ENCODE measurements at places on chromosomes 3 and 15.

GRCh38 chr3:173709026-173709425 is 311.5 kb downstream of the NLGN1 start:
- no peak for DNase-seq

- no peak for DNase-seq
These were observed 88.0 kb downstream of the PEX5L start for GRCh38 chr3:179948740-179949139.

DNA sequence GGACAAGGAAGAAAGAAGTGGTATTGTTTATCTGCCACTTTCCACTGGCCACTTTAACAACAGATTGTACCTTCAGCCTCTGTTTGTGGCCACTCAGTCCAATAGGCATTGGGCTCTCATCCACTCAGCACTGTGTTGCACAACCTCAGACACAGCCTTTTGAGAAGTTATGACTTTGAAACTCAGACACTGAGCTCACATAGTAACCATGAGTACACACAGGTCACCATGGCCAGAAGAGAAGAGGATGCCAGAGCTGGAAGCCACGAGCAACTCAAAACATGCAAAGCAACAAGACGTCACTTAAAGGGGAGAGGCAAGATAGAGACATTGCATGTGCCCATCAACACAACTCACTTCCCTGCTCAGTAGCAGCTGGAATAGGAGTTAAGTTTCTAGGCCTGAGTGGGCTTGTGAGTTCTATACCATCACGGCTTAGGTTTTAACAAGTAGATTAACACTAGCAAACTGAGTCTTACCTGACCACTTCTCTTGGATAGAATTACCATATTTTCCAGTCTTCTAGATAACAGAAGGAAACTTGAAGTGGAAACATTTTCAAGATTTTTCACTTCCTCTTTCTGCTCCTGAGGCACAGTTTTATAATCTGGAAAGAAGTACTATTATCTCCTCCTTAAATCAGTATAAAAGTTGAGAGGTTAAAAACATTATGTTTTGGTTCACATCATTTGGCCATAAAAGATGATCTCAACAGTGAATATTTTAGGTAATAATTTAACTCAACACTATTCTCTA is 103.5 kb downstream of the IMPG2 start:
- DNase-seq = no peak

DNA sequence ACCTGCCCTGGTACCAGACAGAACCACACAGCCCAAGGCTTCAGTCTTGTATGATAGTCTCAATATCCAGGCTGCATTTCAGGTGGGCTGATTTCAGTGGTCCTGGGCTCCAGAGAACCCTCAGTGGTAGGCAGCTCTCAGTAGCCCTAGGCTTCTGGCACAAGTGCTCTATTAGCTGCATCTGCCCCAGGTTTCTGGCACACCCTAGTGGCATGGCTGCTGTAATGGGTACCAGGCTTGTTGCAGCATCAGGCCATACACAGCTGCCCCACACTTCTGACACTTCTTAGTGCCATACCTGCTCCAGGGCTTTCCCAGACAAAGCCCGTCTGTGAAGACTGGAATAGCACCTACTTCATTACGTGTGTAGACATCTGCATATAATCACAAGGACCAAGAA is 1062.2 kb upstream of the EPHA6 start:
- no peak for DNase-seq

DNA sequence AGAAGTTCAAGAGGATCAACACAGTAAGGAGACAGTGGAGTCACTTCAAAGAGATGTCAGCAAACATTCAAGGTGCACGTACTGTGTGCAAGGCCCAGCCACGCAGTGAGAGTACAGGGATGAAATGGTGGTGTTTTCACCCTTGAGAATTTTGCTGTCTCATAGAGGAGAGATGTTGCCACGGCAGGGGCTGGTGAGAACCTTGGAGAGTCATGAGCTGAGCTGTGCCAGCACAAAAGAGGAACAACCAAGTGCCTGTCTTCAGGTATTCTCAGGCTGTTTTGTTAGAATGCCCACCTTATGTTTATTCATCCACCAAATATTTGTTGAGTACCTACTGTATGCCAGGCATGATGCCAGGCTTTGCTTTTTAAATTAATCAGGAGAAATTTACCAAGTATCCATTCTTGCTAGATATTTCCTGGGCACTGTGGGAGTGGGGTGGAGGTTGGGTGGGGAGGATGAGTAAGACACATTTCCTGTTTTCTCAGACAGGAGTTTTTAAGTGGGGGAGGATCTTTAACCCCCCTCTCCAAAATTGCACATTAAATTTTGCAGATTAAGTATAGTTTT is 72.6 kb downstream of the SLC6A11 start:
- no peak for DNase-seq

DNA sequence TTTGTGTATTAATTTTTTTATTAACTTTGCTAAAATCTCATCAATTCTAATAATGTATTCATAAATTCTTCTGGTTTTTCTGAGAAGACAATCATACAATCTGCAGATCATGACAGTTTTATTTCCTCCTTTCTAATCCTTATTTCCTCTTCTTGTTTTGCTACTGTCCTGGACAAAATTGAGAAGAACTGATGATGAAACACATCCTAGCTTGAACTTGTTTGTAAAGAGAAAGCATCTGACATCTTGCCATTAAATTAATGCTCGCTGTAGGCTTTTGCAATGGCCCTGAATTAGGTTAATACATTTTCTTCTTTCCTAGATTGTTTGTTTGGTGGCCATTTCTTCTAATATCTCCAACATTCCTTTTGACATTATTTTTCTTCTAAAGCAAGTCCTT is 110.9 kb upstream of the TPM1 start:
- no peak for DNase-seq

DNA sequence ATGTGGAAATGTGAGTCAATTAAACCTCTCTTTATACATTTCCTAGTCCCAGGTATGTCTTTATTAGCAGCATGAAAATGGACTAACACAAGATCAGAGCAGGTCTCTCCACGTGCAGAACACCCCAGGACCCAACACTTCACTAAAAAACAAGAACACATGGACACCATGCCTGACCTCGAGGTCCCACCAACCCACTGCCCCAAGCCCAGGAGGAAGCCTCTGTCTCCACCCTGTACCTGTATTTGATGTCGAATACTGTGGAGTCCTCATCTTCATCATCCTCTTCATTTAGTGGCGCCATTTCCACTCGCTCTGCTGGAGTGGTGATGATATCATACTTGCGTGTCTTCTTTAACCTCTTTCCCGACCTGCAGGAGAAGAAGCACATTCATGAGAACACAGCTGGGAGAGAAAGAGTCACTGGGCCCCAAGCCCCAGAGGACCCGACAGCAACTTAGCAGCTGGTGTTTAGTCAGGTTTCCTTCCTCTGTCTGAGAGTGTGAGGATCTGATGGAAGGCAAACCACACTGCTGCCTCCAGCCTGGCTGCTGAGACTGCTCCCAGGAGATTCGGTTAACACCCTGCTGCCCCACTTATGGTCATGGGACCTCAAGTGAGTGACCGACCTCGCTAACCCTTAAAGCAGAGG is 25.5 kb downstream of the FAM174B start:
- DNase-seq = no peak

- no peak for DNase-seq
These were observed 309.8 kb downstream of the OXSM start for GRCh38 chr3:26099692-26100091.

GRCh38 chr3:48409291-48410201 is 20.3 kb downstream of the PLXNB1 start:
- DNase-seq = no peak

DNA sequence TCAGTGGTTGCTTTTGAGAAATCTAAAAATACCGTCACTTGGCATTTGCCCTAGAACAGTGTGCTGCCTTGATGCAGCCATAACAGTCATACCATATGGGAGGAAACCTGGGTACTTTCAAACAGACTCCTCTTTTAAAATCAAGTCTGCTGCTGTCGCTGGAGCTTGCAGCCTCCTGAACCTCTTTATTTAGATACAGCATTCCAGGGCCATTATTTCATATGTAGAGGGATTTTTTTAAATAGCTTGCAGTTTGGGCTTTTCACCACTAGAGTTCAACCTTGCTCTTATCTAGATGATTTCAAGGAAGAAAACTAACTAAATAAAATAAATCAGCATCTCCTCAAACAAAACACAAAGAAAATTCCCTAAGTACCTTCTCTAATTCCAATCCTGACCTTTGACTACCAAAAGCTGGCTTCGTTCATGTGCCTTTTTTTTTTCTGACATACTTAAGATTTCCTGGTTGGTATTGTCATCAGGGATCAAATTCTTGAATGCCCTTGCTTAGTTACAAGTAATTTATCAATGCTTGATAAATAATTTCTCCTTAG is 111.6 kb downstream of the KBTBD8 start:
- peak; percentile 17 for DNase-seq

DNA sequence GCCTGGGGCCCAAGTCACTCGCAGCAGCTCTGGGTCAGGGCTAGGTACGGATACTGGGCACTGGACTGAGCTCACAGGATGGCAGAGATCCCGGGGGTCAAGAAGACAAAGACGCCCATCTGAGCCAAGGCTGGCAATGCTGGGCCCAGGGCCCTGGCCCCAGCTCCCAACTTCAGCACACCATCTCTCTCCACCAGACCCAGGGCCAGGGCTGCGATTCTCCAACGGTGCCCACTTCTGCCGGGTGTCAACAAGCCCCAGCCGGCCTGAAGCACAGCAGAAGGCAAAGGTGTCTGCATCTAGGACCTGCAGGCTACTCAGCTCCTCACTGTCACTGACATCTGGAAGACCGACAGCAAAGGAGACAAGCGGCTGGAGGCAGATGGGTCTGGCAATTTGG is 8.6 kb downstream of the WDR73 start:
- no peak for DNase-seq

DNA sequence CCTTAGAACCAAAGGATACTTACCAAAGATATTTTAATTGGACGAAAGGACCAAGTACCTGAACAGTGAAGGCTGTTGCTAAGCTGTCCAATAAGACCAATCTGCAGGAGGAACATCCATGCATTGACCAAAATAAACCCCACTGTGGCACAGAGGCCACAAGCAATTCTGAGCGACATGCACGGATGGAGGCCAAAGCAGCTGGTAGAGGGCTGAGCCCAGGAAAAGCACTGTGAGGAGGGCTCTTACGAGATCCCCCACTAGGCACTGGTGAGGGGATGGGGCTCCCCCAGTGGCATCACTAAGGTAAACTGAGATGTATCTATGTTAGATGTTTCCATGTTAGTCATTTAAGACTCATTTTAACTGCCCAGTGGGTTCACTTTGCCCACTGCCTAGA is 720.2 kb upstream of the LMCD1 start:
- DNase-seq = no peak

GRCh38 chr15:78637776-78638435 is 3.1 kb downstream of the CHRNB4 start:
- DNase-seq = no peak

DNA sequence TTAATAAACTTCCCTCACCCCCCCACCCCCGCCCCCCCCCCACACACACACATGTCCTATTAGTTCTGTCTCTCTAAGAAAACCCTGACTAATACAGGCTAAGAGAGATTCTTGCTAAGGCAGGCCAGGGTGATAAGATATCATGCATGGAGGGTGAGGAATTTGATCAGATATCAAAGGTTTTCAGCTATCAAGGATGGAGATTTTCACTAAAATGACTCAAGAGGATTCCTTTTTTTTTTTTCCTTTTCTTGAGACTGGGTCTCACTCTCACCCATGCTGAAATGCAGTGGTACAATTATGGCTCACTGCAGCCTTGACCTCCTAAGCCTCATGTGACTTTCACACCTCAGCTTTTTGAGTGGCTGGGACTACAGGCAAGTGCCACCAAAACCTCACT is 14.9 kb upstream of the SENP7 start:
- DNase-seq = no peak

- DNase-seq = no peak
These were observed 1.8 kb downstream of the CLDN18 start for GRCh38 chr3:138011722-138012121.

DNA sequence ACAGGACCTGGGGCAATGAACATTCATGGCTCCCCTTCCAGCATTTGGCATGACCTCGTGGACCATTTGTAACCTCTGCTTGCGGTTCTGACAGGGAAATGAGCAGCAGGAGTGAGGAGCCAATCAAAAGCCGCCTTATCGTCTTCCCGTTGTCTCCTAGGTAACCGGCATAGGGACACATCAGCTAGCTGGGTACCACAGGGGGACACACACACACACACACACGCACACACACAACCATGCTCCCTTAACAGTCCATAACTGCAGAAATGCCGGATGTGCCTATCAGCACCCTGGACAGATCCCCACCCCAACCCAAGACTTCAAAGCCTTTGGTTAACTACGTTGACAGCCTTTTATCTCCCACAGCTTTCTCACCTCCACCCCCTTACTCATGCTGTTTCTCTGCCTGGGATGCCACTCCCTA is 53.4 kb upstream of the CCDC174 start:
- peak; percentile 29 for DNase-seq

- DNase-seq = no peak
These were observed 28.3 kb upstream of the HERC1 start for GRCh38 chr15:63861946-63862517.

- no peak for DNase-seq
These were observed 22.4 kb upstream of the ABHD10 start for GRCh38 chr3:111956449-111956848.

DNA sequence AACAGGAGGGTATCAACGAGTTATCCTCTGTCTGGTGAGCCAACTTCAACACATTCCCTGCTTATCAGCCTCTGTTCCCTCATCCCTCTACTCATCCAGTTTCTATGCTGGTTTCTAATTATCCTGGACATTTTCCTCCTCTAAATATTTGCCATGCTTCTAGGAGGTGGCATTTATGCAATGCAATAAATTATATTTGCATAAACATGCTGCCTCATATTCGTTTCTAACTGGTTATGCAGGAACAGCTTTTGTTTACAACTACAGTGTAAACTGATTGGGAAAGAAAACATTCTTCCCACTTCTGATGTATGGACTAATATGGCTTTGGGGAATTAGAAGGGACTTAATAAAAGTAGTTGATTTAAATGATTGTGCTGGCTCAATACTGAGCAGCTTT is 122.3 kb downstream of the TFG start:
- no peak for DNase-seq

DNA sequence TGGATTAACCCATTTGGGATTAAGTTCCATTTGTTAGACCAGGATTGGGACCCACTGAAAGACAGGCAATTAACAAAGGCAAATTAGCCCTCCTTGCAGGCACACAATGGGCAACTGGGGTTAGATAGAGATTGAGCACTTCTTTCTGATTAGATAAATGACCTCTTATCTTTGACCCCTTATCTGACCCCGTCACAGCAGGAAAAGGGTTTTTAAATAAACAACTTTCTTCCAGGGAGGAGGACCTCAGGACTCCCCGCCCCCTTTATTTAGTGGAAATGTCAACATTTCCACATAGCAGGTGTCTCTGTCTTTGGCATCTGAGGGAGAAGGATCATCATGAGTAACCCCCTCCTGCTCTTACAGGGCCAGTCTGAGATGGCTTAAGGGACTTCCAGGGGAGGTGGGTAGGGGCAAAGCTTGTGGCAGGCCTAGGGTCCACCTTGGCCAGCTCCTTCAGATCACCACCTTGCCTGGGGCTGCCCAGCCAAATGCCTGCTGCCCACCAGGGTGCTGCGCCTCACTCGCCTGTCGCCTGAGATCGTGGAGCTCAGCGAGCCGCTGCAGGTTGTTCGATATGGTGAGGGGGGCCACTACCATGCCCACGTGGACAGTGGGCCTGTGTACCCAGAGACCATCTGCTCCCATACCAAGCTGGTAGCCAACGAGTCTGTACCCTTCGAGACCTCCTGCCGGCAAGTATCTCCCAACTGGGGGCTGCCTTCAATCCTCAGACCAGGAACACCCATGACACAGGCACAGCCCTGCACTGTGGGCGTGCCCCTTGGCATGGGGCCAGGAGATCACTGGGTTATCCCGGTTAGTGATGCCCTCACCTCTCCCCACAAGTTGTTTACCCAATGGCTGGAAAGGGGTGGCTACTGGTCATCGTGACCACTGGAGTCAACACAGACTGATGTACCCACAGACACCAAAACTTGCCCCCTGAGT is 2.6 kb upstream of the WDR6 start:
- no peak for DNase-seq

Measured in CD4-positive, alpha-beta T cell treated with Interleukin-10 for 1 hour (primary cell).